Myocyte (in vitro differentiated cells): ENCODE measurements at places on chromosomes 4 and X. TPM values are rescaled to one million over a fixed set of nuclear protein-coding genes. Genes with fewer than 3 reads are reported as not detected.

TSPYL2 gene
- total RNA-seq = 14.5 and 19.9 TPM in 2 replicates

TCP11X2 gene
- total RNA-seq = not detected in 2 replicates

DNA sequence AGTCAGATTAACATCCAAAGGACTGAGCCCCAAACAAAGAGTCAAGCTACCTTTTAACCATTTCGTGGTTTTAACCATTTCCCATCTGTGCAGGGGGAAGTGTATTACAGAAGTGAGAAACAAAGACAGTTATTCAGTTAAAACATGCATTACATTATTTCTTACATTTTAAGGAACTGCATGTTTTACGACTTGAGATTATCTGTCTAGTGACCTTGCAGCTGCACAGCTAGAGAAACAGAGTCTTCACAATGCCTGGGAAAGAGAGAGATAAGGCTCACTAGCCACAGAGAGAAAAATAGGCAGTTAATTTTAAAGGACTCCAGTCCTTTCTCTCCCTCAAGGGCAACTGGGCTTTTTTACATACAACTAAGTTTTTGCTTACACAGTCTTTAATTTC lies 48.7 kb upstream of the KLHL4 start:
- no peak for DNase-seq

LRCH2 gene
- total RNA-seq = not detected in 2 replicates

DNA sequence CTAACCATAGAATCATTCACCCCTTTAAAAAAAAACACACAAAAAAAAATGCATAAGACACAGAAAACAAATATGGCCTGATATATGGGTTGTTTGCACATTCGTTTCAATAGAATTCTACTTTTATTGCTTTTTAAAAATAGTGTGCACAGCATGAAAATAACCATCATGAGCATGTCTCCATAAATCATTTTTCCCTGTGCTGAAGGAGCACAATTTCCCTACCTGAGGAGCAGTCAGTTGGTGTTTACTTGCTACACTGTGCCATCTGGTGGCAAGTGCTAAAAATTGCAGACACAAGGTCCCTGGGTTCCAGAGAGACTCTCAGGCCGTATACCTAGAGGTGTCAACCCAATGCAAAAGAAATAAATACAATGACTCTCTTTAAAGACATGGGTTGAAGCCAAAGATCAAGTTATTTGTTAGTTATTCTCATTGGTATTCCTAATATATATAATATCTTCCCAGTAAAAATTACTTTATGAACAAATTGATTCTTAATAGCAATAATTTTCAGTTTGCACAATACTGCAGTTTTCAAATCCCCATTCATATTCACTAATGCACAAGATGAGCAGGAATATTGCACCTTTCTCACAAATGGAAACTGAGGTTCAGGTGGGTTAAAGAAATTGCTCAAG lies 551.4 kb downstream of the IQCM start:
- peak; percentile 76 for DNase-seq

S100G gene
- not detected in 2 replicates for total RNA-seq

- no peak for DNase-seq
Observed at GRCh38 chr4:56181140-56181953, 205.9 kb downstream of the AASDH start.

TRPC3 gene
- total RNA-seq = 0.21 TPM in 1 of 2 replicates, not detected in the other

CLCN5 gene
- total RNA-seq = 41.9 and 55.1 TPM in 2 replicates

PPP2R2C gene
- 0.29 and 2.0 TPM in 2 replicates for total RNA-seq

DNA sequence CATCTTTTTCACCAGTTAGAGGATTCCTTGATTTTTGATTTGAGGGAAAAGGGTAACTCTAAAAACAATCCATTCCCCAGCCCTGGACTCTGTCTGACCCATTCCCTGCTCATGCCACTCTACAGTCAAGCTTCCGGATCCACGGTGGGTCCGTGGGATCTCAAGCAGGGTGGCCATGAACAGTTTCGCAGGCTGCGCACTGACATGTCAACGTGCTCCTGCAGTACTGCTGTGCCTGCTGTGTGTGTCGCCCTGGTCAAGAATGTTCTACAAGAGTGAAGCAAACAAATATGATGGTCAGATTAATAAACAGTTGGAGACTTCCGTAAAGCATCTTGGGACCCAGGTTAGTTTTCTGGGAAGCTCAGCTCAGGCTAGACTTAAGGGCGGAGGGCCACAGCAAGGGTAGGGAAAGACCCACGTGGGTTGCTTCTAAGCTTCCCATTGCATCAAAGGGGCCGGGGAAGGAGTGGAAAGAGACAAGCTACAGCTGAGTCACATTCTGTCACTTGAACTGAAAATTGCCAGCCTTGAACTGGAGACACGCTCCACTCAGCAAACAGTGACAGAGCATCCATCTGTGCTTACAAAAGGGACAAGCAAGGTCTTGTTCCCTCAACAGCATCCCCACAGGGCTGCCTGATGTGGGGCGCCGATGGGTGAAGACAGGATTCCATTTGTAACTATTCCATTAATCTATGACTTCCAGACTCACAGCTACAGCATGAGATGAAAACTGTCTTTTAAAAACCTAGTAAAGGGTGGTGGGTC lies 81.8 kb downstream of the MTMR1 start:
- no peak for DNase-seq

POLN gene
- total RNA-seq = 5.5 and 7.8 TPM in 2 replicates

DNA sequence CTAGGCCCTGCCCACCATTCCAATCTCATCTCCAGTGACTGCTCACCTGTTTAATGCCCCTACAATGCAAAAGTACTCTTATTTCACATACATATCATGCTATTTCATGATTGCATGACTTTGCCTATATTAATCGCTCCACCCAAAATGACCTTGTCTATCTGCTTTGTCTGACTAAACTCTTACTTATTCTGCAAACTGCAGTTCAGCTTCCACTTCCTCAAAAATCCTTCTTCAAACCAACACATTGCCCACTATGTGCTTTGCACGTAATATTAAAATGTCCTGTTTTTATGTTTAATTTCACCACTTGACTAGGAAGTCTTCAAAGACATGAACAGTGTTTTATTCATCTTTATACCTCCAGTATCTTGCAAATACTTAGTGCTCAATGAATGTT lies 229.6 kb downstream of the OPHN1 start:
- DNase-seq = no peak

DNA sequence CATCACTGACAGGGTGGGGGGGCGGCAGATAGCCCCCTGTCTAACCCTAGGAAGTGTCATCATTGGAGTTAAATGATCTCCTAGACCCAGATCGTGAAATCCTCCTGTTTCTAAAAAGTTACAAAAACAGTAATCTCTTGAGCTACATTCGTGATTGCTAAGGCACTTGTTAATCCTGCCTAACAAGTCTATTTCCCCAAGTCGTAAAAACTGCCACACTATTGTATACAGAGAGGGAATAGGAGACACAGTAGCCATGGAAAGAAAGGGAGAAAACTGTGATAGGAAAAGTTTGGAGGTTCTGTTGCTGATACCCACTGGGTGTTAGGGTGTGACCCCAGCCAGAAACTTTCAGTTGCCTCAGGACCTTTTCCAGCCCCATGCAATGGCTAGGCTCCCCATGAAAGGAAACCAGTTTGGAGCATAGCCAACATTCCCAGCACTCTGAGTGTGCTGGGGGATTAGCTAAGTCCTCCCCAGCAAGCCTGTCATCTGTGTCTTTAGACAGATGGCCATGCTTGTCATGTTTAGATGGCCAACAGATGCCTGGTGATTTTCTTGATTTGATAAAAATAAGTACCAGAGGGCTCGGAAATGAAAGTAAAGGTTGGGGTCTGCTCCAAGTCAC lies 63.3 kb upstream of the ANXA10 start:
- DNase-seq = peak; percentile 62

DNA sequence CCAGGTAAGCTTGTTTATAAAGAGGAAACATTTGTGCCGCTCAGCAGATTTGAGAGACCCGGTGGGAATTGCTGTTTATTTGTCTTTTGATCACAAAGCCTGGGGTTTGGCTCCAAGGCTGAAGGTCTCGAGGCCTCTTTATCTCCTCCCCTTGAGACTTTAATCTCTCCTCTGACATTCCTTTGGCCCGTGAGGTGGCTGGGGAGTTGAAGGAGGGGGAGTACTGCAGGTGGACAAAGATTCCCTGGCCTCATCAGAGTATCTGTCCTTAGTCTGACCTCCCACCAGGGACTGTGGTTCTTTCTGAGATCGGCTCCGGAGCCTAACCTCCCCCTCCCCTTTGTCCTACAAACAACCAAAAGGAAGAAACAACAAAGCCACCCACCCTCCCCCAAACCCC lies 216.5 kb downstream of the MID1IP1 start:
- DNase-seq = no peak

DNA sequence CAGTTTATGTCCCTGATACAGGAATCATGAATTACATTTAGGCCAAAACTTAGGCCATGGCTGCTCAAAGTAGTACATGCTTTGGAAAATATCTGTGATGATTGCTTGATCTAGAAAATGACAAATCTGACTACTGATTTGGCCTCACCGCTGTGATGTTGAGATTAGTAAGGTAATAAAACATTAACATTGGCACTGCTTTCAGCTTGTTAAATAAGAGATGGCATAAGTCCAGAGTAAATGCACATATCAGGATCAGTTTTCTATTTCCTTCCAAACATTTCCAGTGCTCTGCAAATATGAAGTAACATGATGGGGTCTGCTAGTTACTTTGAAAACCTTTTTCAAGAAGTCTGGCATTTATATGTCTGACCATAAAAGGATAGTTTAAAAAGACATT lies 687.3 kb upstream of the ACTRT1 start:
- DNase-seq = no peak

SSX4 gene
- total RNA-seq = 0.64 and 0.78 TPM in 2 replicates

DNA sequence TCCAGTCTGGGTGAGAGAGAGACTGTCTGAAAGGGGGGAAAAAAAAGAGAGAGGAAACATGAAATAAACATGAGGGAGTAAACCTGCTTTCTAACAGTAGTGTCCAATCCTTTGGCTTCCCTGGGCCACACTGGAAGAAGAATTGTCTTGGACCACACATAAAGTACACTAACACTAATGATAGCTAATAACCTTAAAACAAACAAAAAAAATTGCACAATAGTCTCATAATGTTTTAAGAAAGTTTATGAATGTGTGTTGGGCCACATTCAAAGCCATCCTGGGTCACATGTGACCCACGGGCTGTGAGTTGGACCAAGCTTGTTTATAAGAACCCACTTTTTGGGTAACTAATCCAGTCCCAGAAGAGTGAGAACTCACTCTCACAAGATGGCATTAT lies 30.3 kb downstream of the PDS5A start:
- DNase-seq = no peak

DNA sequence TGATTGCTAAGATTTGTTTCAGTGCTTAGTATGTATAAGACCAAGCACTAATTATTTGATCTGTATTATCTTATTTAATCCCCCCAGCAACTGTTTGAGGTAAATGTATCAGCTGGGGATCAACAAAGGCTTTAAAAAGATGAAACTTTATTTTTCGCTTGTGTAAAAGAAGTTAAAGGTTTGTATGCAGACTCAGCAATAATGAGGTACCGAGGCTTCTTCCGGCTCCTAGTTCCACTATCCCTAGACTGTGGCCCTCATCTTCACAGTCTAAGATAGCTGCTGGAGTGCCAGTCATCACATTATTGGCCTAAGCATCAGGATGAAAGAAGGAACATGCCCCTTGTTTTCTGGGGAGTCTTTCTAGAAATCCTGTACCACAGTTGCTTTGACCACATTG lies 105.6 kb upstream of the SCML1 start:
- DNase-seq = no peak

- DNase-seq = peak; percentile 62
Observed at GRCh38 chr4:30717208-30718020, 2.8 kb upstream of the PCDH7 start.

RP2 gene
- total RNA-seq = 6.8 and 7.2 TPM in 2 replicates

- DNase-seq = peak; percentile 22
Observed at GRCh38 chr4:17763931-17764330, 17.5 kb downstream of the FAM184B start.

DNA sequence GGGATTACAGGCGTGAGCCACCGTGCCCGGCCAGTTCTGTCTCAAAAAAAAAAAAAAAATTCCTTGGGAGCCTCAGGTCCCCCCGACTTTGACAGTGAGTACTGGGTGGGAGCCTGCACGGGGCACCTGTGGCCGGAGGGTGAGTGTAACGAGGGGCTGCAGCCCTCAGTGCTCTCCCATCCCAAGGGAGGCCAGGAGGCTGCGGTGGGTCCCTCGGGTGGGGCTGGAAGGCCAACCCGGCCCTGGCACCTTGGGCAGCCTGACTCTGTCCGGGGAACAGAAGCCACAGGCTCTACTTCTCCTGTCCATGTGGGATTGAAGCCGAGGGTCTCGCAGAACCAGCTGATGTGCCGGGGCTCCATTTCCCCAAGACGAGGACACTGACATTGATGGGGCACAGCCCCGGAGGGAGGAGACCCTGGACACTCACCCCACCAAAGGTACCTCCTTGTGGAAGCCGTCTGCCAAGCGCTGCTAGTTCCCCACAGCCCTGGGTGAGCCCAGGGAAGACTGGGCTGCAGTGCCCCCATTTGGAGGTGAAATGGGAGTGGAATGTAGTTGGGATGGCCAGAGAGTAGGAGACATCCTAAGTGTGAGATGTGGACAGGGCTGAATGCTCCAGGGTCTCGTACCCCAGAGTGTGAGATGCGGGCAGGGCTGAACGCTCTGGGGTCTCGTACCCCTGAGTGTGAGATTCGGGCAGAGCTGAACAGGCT lies 2.3 kb upstream of the SLC26A1 start:
- DNase-seq = no peak

DNA sequence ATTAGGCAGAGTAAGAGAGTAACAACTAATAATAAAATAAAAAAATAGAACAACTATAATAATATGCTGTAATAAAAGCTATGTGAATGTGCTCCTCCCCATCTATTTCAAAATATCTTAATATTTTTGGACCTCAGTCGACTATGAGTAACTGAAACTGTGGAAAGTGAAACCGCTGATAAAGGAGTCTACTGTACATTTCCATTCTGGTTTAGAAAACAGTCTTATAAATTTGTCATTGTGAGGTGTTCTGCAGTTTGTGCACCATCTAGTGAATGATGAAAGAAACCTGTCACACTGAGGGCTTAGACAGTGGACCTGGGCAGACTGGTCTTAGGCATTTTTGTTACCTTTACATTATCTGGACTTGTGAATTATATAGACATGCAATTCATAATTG lies 42.0 kb downstream of the TMEM150C start:
- no peak for DNase-seq

TCEAL7 gene
- 54.0 and 66.3 TPM in 2 replicates for total RNA-seq

DNA sequence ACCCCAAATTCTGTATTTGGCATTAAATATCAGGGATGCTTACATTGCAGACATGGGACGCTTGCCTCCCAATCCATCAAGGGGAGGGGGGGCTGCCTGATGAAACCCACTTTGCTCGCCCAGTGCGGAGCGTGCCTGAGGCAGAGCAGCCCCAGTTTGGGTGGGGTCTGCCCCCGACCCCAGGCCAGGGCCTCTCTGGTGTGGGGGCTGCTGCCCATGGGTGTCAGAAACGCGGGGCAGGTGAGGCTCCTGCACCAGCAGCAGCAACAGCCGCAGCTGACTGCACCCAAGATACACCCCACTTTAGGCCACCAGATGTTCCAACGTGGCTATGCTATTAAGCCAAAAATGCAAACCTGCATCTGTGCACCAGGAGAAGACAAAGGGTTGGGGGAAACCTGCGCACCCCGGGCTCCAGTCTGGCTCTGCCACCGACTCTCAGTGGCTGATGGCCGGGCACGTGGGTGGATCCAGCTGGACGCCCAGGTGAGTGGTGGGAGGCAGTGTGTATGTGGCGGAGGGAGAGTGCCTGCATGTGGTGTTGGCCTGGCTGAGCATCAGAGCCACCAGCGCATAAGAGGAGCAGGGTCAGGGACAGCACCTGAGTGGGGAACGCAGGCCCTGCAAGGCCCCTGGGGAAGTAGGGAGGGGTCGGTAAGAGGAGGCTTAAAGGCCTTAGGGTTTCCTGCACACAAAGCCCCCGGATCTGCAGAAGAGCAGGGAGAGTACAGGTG lies 86.2 kb downstream of the ABLIM2 start:
- DNase-seq = no peak

GRCh38 chr4:57190601-57191481 lies 80.7 kb upstream of the IGFBP7 start:
- peak; percentile 57 for DNase-seq

GRCh38 chr4:148265627-148266026 lies 176.6 kb downstream of the NR3C2 start:
- no peak for DNase-seq
